Activated CD4-positive, alpha-beta T cell treated with anti-CD3 and anti-CD28 coated beads, Interleukin-10, Interleukin-2, amounts not matched to agents 100 ng/mL and 50 ng/mL, durations not matched to agents 16 hours and 8 hours (primary cell): ENCODE measurements at places on chromosomes 11 and 22.

DNA sequence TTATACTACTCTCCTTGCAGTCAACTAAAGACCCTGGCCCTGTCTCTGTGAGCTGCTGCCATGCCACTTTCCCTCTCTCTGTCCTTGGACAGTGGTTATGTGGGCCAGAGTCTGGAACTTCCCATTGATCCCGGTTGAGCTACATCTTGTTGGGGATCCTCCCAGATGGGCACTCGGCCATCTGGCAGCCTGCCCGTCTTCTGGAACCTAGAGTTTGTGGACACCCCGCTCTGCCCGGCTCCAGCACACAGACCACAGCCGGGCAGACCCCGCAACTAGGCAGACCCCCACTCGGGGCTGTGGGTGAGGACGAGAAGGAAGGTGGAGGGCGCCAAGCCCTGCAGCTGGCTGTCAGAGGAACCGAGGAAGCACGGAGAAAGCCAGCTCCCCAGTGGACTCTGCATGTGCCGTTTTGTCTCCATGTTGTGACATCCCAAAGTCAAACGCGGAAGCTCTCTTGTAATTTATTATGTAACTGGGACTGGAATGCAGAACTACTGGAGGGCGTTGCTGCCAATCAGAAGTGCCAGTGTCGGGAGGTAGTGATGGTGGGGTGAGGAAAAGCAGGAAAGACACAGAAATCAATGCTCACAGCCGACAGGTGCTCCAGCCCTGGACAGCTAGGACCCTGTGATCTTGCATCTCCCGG, 207.7 kb downstream of the CEP164 start:
- DNase-seq = no peak

GRCh38 chr11:117806846-117807245, 9.8 kb upstream of the DSCAML1 start:
- DNase-seq = no peak

GRCh38 chr11:79937676-79938334, 497.0 kb upstream of the TENM4 start:
- no peak for DNase-seq

DNA sequence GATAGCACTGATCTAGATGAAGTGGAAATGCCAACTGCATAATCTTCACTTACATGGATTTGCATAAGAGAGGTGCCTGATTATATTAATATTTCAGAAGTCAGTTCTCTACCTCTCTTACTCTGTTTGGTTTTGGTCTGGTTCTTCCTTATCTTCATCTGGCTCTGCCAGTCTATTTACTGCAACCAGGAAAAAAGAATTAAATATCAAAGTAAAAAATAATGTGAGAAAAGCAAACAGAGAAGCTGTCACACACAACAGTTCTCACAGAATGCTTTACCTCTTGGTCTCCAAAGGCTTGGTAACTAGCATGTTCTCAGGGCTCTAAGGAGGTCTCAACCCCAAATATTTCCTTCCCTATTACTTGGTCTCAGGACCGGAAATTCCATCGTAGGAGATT, 6.7 kb downstream of the VSIG10L2 start:
- DNase-seq = no peak

GRCh38 chr22:37454857-37455686, 27.8 kb upstream of the ELFN2 start:
- no peak for DNase-seq
